ENCODE measurements at places on chromosomes 2 and 18.
A peak's percentile ranks its signal among the peaks of the same experiment; 100 is the strongest.

- peak; percentile 27 for ATAC-seq
These were observed 93.5 kb upstream of the STK39 start for GRCh38 chr2:168340931-168341330.

- no peak for ATAC-seq
These were observed 267.8 kb upstream of the TRIB2 start for GRCh38 chr2:12448846-12449505.

DNA sequence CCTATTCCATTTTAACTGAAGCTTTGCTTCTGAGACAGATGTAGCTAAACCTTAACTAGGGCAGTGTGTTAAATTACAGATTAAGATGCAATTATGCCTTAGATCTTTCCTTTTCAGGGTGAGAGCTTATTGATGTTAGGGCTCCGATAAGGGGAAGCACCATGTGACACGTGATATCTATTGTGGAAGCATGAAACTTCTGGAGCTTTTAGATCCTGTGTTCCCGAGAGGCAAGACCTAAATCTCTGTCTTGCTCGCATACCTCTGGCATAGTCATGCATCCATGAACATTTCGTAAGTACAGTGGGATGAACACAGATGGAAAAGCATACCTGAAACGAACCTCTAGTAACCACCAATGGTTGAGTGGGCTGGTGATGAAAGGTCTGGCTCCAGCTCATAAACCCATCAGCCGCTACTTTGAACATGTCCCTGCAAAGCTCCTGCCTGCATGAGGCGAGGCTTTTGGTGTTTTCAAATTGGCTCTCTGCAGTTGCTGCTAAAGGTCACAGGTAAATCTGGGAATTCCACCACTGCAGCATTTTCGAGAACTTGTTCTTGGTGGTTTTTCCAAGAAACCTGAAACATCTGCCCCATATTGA is 3.7 kb upstream of the NRP2 start:
- peak; percentile 23 for ATAC-seq

DNA sequence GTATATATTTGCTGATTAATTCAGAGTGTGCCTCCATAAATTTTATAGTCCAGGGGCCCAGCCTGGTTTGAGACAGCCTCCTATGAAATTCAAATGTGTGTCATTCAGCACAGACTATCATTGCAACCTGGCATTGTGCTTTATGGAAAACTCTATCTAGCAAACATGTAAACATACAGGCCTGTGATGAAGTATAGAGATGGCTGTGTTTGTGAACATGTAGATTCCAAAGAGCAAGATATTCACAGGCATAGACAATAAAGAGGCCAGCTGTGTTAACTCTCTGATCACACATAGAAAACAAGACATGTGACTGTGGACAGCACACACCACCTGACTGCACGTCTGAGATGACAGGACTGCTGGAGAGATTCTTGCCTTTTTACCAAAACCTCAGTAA is 297.9 kb downstream of the EN1 start:
- no peak for ATAC-seq

DNA sequence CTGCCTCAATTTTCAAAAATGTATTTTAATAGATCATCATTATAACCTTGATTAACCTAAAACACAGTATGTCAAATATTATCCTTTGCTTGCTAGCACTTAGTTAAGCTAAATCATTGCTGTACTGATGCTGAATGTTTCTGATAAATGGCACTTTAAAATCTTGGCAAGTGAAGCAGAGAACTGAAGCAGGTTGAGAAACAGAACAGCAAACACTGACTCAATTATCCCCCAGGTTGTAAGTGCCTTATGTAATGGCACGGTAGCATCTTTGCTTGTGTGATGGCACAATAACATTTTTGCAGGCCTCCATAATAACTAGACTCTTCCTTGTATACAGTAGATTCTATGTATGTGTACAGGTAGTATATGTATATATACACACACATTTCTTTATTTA is 33.8 kb downstream of the ARHGAP15 start:
- ATAC-seq, result no peak

DNA sequence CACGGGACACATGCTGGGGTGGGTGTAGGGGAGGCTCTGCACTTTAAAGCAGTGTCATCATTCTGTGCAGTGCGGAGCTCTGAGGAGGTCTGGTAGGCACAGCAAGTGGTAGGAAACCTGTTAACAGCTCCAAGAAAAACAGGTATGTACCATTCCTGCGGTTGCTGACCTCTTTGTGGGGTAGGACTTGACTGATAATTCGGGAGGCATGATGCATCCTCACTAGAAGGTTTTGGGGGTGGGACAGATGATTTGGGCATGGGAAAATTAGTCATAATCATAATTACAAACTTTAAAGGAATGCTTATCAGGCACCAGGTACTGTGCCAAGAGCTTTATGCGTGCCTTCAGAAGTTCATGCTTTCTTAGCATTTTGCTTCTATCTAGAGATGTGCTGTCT is 9.7 kb downstream of the DOK1 start:
- ATAC-seq, result no peak

DNA sequence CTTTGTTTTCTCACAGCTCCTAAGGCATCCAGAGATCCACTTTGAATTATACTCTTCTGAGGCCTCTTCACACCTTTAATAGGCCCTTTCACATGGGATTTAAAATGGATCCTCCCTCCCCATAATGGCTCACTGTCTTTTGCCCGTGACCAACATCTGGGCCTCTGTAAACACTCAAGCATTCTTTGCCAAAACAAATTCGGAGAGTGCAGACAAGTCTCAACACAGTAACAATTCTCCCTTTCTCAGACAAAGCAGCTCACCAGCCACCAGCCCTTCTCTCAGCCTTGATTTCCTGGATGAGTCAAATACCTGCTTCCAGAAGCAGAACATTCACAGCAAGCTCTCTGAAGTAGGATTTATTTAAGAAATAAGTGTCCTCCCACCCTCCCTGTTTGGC is 14.0 kb upstream of the IMP4 start:
- peak; percentile 92 for ATAC-seq

DNA sequence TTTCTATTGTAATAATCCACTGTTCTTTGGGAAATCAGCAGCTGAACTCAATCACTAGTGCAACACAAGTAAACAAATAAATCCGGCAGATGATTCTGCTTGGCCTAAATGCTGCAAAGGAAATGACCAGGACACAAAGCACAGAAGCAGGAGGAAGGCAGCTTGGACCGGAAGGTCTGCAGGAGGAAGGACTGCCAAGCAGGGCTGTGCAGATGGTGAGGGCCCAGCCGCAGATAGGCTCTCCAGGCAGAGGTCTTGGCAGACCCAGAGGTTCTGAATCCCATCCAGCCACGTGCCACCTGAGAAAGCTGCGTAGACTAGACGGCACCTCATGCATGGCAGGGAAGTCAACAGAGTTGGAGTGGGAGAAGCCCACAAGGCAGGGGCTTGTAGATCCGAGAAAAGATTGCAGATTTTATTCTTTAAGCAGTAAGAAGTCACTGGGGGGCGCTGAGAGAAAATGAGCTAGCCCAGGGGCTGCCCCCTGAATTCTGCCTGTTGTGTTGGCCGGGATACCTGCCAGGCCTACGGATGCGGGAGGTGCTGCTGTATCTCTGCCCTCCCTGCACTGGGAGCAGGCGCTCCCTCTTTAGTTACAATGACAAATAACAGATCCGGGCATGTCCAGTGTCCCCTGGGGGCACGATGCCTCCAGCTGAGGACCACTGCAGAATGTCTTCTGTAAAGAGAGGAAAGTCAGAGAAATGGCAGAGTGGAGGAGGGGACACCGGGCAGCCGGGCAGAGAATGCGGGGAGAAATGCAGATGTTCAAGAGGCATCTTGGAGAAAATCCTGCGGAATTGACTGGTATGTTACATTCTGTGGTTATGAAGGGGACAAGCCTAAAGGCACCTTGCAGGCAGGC is 153.5 kb downstream of the PXDN start:
- no peak for ATAC-seq

DNA sequence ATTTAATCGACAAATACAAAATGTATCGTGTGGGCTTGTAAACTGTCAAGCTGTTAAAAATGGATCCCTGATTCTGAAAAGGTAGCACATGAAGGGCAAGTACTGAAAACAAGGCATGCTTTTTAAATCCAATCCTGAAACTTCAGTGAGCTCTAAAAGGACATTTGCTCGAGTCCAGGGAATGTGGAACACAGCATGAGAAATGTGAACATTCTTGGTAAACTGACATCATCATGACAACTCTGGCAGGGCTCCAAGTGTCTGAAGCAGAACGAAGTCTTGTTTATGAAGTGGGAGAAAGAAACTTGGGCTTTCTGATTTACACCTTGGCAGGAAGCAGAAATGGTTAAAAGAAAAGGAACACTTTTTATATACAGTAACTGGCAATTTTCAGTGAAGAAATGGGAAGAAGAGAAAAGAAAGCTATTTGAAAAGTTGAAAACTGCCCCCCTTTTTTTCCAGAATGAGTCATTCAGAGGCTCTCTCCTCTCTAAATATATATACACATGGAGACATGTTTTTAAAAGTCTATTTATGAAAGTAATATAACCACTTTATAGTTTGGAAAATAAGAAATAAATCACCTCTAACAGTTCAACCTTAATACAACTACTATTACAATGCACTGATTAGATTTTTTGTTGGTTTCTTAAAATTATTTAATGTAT is 120.8 kb downstream of the GAREM1 start:
- ATAC-seq, result no peak

- no peak for ATAC-seq
These were observed 12.4 kb downstream of the IL37 start for GRCh38 chr2:112923237-112923966.

DNA sequence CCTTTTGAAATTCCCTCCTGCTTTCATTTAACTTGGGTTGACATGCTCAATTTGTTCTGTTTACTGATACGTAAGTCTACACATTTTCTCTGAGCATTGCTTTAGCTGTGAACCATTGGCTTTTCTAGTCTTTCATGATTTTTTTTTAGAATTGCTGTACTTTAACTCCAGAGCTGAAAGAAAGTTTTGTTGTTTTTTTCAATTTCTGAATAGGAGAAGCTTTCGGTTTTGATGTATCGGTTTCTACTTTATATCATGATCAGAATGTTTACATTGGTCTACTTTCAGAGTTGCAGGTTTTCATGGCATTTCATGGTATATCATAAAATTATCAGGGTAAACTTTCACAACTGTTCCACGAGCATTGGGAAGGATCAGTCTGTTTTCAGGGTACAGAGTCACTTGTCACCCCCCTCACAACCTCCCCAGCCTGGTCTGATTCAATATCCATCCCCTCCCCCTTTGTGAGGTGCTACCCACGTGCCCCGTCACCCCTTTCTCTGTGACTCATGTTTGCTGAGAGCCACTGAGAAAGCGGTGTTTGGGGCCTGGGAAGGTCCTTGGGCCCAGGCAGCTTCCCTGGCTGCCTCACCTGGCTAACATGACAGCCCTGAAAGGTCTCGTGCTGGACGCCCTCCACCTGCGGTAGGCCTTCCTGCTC is 7.0 kb downstream of the ASTL start:
- ATAC-seq, result no peak

DNA sequence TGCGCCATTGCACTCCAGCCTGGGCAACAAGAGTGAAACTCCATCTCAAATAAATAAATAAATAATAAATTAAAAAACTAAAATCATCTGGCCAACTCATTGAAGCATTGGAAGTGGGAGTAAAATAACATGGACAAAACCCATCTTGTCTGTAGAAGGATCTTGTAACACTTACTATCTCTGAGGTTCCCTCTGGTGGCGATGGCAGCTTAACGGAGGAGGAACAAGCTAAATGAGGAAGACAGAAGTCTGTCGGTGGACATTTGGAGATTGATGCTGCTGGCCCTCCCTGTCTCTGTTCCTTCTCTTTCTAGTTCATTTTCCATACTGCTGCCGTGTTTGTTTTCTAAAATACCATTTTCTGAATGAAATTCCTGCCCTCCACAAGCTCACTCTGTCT is 43.4 kb downstream of the ZCCHC2 start:
- no peak for ATAC-seq

DNA sequence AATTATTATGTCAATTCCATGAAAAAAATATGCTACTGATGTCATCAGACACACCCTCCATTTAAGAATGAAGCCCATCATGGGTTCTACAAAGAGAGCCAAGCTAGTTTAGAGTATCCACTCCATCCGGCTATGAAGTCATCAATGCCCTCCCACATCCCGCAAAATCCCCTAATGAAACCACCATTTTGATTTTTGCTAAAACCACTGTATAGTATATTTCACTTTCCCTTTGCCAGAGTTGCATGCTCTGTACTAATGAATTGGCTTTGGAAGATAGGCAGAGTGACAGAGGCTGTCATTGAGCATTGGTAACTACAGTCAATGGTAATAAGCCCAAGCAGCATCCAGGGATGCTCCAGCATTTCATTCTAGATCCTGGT is 118.6 kb downstream of the ANKRD44 start:
- ATAC-seq, result no peak

- ATAC-seq, result no peak
These were observed 534.4 kb upstream of the SLC39A10 start for GRCh38 chr2:195122653-195123052.

- ATAC-seq, result no peak
These were observed 52.2 kb downstream of the EDAR start for GRCh38 chr2:108936866-108937265.

DNA sequence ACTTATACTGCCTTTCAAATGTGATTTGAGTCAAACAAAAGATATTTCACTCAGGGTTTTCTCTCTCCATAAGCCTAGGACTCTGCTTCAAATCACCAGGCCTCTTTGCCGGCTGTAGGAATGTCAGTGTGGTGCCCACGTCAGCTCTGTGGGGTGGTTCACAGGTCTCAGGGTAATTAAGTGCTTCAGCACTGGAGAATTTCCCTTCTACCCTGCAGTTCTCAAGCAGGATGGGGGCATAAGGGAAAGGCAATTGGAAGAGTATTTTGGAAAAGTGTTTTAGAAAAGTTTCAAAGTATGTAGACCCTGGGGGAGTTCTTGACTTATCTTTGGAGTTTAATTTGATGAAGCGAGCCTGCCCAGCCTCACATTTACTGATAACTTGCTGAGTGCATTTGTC is 9.6 kb downstream of the CNGA3 start:
- ATAC-seq, result no peak

GRCh38 chr2:107072150-107072940 is 186.4 kb upstream of the ST6GAL2 start:
- peak; percentile 76 for ATAC-seq

DNA sequence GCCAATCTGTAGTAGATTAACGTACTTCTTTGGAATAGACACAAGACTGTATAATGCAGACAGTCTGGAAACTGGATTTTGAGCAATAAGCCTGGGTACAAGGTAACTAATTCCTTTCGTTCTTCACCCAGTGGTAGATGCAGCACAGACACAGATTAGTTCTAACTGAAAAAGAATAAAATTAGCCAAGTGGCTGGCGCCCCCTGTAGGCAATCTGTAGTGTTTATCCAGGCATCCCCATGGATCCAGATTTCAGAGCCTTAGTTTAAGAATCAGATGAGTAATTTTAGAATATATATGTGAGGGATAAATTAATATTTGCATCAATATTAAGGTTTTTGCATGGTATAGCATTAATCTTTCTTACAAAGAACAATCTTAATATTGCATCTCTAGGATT is 563.9 kb downstream of the DCC start:
- ATAC-seq, result no peak
